Glutamatergic neuron (in vitro differentiated cells): ENCODE measurements at places on chromosomes 3 and 15.

GRCh38 chr3:195394024-195394423, 48.8 kb downstream of the ACAP2 start:
- no peak for DNase-seq

- DNase-seq: no peak
Measured at GRCh38 chr15:79656151-79657000, 224.2 kb downstream of the MINAR1 start.

DNA sequence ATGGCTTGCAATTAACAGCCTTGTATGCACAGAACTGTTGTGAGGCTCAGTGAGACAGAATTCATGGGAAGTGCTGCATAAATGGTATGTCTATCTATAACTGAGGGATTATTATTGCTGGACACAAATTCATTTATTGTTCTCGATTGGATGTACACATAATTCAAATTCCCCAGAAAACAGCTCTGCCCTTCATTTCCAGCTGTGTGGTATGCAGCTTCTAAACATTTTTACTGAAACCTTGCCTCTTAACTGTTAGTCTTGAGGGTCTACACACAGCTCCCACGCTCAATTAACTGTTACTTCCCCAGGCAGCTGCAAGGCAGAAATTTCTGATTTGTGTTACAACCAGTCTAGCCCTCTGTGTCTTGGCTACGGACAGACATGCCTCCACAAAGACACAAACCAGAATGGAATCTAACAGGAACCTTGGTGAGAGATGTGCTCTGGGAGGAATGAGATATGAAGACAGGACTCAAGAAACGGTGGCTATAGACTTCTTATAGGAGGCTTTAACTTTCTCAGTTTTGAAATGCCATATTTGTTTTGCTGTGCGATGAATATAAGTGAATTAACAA, 139.7 kb upstream of the TBL1XR1 start:
- no peak for DNase-seq

DNA sequence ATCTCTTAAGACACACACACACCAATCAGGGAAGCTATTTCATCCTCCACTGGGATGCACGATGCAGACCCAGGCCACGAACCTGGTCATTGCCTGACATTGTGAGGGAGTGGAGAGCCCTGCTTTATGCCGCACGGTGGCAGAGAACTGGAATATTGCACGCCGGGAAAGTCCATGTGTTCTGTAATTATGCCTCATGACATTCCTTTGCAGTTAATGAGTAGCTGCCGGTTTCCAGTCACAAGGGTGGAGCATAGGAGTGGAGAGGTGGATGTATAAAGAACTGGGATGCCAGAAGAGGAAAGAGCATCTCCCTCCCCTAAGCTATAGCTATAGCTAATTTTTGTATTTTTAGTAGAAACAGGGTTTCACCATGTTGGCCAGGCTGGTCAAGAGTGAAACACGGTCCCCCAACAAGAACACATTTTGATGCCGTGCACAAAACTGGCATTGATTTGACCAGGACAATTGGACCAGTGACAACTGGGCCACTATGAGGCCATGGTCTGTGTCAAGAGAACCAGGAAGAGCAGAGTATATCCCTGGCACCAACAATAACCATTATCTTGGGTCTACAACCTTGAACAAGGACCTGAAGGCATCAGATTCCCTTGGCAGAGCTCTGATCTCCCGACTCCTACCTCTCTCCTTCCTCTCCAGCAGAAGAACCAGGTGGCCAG, 51.4 kb downstream of the SH3BP5 start:
- DNase-seq: no peak

DNA sequence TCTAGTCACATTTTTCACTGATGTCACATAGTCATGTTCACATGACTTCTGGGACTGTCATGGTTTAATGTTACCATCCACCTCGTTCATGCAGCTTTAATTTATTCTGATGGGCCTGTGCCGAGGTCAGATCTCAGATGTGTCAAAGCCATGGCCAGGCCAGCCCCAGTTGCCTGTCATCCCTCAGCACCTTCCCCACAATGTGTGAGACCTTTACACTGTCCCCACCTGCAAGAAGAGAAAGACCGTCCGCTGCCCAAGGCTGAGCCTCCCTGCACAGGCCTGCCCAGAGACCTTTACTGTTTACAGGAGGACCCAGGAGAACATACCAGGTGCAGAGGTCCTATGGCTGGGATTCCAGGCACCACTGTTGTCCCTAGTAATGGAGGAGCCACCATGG, 12.8 kb upstream of the KLF15 start:
- no peak for DNase-seq

- no peak for DNase-seq
Measured at GRCh38 chr3:55607175-55607574, 120.1 kb upstream of the WNT5A start.
